ENCODE measurements at places on chromosomes 5 and 9. TPM values are rescaled to one million over a fixed set of nuclear protein-coding genes. Genes with fewer than 3 reads are reported as not detected.

PCDHB1 gene
- total RNA-seq, result not detected

BTNL9 gene
- 105 TPM for total RNA-seq

SLC45A2 gene
- total RNA-seq, result not detected

GFRA3 gene
- not detected for total RNA-seq

SEMA5A gene
- total RNA-seq, result 18.4 TPM

BRIX1 gene
- total RNA-seq, result 8.5 TPM

CAST gene
- 266 TPM for total RNA-seq

SAPCD2 gene
- total RNA-seq, result 8.7 TPM

Data from ascending aorta (tissue), 2 donors.